T-helper 17 cell (primary cell): ENCODE measurements at places on chromosomes 1 and 21.

GRCh38 chr1:180190091-180190490 lies 35.4 kb downstream of the QSOX1 start:
- DNase-seq = no peak

- no peak for DNase-seq
Measured at GRCh38 chr1:200786788-200787187, 48.1 kb downstream of the CAMSAP2 start.

- no peak for DNase-seq
Measured at GRCh38 chr1:43319766-43320165, 17.9 kb upstream of the MPL start.

GRCh38 chr1:205777994-205778393 lies 2.7 kb upstream of the RAB29 start:
- DNase-seq = no peak

- no peak for DNase-seq
Measured at GRCh38 chr1:174414203-174414602, 33.6 kb upstream of the GPR52 start.

- DNase-seq = no peak
Measured at GRCh38 chr1:14578156-14578555, 20.3 kb upstream of the KAZN start.

- DNase-seq = no peak
Measured at GRCh38 chr21:29078869-29079767, 5.7 kb upstream of the CCT8 start.

DNA sequence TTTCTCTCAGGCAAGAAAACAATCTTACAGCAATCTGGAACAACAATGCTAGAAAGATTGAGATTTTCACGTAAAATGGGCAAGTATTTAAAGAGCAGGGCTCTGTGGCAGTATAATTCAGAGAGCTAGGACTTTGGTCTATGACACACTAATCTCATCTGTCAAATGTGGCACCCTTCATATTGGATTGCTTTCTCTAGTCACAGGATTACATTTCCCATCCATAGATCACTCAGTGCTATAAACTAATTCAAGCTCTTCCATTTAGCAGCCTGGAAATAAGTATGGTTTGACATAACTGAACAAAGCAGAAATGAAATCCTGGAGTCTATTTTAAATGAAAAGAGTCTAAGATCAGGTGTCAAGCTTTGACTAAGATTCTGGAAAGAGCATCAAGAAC lies 263.1 kb upstream of the TMPRSS15 start:
- DNase-seq = no peak

GRCh38 chr1:2537784-2538115 lies 7.7 kb upstream of the HES5 start:
- DNase-seq = no peak

- DNase-seq = no peak
Measured at GRCh38 chr1:43530483-43531106, at the start of gene PTPRF. TSS of gene PTPRF (plus strand) at chr1:43530883. CDS start at chr1:43545076, 14,193 bp downstream.

DNA sequence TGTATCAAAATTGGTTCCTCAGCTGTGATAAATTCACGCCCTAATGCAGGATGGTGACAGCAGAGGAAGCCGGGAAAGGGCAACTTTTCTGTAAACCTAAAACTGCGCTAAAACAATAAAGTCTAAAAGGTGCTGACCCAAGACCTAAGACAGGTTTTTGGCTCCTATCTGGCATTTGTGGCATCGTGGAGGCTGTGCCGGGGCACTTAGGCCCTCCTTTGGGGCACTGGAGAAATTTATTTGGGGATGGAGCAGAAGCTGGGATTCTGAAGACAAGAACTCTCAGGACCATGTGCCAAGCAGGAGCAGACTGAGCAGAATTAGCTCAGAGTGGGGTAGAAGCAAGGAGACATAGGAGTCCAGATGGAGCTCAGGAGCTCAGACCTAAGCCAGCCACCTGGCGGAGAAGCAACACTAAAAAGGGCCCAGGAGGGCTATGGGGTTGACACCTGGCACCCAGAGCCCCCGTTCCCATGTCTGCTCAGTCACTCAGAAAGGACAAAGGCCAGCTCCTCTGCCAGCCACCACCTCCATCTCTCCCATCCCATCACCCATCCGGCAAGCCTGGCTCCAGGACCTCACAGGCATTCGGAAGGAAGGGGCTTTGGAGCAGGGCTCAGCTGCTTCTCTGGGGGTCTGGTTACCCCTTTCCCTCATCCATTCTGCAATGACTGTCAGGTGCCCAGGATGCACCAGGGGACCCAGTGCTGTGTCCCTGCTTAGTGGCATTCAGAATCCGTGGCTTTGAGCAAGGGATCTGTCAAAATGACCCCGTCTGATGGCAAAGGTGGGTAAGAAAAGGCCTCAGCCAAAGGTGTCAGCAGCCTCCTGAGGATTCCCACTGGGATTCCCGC lies 347.7 kb downstream of the NPHP4 start:
- no peak for DNase-seq
